ENCODE measurements at places on chromosomes 1 and 21.

- no peak for DNase-seq
Observed at GRCh38 chr1:231827337-231828105, 200.9 kb downstream of the DISC1 start.

GRCh38 chr21:35399002-35399530, 350.0 kb upstream of the RUNX1 start:
- DNase-seq, result no peak

DNA sequence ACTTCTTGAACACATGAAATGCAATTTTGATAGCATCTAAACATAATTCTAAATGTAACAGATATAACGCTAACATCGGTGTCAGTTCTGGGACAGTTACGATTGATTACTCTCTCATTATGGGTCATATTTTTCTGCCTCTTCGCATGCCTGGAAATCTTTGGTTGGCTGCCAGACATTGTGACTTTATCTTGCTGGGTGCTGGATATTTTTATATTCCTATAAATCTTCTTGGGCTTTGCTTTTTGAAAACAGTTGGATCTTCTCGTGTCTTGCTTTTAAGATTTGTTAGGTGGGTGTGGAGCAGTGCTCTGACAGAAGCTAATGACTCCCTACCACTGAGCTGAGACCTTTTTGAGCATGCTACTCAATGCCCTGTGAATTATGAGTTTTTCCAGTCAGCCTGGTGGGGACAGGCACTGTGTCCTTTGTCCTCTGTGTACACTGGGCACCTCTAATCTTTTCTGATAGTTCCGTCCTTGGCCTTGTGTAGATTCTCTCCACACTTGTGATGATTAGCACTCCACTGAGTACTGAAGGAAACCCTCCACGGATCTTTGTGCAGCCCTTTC, 28.0 kb upstream of the EDARADD start:
- DNase-seq, result no peak

DNA sequence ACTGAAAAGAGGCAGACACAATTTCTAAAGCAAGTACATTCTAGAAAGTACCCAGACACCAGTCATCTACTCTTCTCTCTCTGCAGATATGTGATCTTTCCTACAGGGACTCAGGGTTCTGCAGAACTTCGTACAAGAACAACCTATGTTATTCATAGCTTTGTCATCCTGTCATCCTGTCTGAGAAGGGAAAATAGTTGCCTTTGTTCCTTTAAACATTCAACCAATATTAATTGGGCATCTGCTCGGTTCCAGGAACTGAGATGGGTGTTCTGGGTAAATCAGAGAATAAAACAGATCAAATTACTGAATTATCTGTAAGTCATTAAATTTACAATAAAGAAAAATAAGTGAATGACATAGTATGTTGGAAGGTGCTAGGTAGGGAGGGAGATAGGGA, 504.9 kb downstream of the MATN1 start:
- no peak for DNase-seq

DNA sequence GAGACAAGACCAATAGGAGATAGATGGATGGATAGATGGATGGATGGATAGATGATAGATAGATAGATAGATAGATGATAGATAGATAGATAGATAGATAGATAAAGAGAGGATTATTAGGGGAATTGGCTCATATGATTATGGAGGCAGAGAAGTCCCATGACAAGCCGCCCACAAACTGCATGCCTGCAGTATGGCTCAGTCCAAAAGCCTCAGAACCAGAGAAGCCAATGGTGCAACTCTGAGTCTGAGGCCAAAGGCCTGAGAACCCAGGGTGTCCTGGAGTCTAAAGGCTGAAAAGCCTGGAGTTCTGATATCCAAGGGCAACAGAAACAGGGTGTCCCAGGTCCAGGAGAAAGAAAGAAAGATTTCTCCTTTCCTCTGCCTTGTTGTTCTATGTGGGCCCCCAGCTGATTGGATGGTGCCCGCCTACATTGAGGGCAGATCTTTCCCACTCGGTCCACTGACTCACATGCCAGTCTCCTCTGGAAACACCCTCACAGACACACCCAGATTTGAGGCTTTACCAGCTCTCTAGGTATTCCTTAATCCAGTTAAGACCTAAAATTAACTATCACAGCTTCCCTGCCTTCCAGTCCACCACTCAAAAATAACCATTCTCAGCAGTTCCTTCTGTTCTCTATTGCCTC, 39.6 kb upstream of the IRF2BP2 start:
- no peak for DNase-seq

DNA sequence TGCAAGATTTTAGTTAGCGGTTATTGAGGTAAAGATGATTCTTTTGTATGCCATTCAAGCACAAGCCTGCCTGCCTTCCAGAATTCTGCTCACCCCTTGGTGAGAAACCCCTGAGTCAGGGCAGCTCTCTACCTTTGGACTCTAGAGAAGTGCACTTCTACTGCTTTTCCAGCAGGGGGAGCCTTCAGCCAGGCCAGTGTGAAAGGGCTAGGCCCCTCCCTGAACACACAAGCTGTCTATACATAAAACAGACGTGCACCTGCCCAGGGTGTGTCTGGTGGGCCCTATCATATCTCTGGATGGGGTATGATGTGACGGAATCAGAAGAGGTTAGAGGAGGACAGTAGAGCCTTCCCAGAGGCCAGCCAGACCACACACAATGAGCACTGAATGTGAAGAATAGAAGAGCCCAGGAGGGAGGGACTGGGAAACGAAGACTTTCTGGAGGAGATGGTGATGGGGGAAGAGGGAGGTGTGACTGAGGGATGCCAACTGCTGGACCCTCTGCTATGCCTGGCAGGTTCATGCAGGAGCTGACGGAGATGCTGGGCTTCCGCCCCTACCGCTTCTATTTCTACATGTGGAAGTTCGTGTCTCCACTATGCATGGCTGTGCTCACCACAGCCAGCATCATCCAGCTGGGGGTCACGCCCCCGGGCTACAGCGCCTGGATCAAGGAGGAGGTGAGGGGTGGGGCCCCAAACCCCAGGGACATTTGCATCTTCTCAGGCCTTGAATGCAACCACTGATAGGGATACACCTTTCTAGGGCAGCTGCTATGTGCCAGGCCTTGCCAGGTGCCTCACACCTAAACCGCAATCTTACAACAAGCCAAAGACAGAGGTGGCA, 13.0 kb upstream of the KCNC4 start:
- no peak for DNase-seq

- DNase-seq, result no peak
Observed at GRCh38 chr1:204780630-204781029, 90.0 kb upstream of the NFASC start.

DNA sequence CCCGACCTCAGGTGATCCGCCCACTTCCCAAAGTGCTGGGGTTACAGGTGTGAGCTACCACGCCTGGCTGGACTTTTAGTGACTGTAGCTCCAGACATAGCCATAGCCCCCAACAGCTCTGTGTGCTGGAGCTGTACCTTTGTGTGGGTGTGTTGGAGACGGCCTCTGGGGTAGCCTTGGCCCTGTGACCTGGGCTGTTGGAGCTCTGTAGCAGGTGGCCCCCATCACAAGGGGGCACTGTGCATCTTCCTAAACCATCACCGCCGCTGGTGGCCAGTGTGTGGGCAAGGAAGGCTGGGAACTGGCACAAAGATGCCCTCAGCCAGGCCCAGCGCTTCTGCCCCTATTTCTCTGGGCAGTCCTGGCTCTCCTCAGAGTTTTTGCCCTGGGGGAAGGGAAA, 38.4 kb upstream of the FOXO6 start:
- DNase-seq, result no peak

DNA sequence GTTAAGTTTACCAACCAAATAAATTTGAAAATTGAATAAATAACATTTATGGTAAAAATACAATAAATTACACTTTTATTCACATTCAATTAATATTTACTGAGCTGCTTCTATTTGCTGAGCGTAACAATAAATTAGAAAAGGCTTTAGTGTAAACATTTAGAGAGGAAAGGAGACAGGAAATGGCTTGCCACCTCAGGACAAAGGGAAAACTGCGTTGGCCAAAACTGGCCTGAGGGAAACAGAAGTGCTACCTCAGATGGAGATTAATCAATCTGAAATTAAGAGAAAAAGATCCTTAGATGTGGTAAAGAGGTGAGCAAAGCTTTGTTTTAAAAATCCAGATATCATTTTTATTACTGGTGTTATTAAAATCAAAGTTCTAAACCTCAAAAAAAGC, 128.0 kb downstream of the SLC44A5 start:
- DNase-seq, result no peak

DNA sequence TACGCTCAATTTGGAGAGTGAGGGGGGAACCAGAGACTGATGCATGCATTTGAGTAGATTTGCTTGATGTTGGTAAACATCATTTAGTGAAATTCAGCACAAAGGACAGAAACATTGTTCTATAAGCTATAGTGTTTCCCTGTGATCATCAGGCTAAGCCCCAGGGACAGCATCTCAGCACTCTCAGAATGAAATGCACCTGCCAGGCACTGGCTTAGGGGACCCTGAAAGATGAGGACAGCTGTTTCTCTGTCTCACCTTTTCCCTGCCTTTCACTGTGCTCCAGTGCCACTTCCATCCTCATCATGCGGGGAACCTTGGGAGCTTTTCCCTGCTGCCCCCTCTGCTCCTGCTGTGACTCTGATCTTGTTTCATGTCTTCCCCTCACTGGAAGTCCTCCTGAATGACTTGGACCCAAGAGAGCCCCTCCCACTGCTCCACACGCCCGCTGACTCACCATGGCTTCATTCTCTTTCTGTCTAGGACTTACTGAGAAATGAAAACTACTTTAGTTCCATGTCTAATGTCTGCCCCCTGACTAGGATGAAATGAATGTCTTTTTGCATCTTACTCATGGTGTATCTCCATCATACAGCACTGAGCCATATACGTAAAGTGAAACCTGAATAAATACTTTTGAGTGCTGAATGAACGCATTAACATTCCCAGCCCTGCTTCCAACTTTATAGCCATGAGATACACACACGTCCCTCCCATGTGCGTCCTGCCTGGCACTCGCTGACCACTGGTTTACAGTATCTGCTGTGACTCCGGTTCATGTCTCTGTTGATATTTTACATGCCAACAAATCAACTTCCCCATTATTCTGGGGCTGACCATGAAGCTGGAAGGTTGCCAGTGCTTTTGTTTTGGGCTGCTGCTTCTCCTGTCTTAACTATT, 182.0 kb downstream of the PCP4 start:
- no peak for DNase-seq

GRCh38 chr1:55635856-55636255, 420.7 kb upstream of the USP24 start:
- no peak for DNase-seq

DNA sequence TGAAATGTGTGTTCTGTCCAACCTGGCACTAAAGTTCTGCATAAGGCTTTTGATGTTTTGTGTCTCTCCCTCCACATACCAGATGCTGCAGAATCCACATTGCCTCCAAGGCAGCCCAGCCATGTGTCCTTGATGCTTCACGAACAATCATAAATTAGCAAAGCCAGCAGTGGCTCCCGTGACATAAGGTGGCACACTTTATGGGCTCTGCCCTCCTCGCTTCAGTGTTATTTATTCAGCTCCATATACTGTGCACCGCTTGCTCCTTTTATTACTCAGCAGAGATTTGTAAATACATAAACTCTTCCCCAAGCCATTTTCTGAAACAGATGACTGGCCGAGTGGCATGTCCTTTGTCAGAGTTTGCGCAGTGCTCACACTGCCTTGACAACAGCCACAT, 112.8 kb upstream of the SLC35F3 start:
- no peak for DNase-seq

GRCh38 chr1:179924268-179924667, 30.3 kb upstream of the CEP350 start:
- DNase-seq, result no peak
